ENCODE measurements at places on chromosomes 13 and 19. TPM values are rescaled to one million over a fixed set of nuclear protein-coding genes. Genes with fewer than 3 reads are reported as not detected.
A peak's percentile ranks its signal among the peaks of the same experiment; 100 is the strongest.

DNA sequence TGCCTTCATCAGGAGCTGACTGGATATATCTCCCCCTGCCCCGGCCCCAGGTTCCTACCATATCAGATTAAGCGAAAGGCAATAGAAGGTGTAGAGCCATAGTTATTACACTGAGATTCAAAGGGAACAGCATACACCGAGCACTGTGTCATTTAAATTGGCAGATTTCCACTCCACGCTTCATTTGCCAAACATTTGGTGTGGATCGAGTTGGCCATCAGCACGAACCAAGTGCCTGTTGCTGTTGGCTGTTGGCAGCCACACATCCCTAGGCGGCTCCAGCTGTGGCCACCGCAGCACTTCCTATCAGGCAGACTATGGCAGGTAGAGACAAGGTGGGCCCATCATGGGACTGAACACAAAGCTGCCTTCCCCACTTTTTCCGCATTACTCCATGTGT, 115.8 kb downstream of the CCNA1 start:
- no peak for DNase-seq

- no peak for DNase-seq
These were observed 20.1 kb downstream of the PLEKHF1 start for GRCh38 chr19:29685326-29685725.

YJEFN3 gene
- not detected for polyA plus RNA-seq

LRRC25 gene
- not detected for polyA plus RNA-seq

DNA sequence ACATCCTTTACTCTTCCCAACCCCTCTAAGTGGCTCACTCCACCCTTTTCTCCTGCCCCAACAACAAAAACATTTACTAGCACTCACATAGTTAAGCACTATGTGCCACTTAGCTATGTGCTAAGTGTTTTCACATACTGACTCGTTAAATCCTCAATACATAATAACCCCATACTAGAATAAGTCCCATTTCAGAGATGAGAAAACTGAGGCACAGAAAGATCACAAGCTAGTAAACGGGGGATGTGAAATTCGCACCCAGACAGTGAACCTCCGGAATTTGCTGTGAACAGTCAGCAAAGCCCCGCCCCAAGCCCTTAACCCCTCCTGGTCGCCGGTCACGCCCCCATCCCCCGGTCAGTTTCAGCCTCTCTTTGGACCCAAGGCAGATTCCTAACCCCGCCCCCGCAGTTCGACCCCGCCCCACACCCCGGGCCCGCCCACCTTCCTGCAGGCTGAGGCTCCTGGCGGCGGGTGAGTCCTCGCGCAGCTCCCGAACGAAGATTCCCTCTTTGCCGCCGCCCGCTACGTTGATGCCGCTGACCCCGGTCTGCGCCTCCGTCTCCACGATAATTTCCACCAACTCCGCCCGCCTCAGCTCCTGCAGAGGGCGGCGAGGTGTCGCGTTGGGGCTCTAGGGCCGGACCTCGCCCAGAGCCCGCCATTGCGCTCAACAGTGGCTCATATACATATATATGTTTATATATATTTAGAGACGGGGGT, 9.8 kb downstream of the PRX start:
- peak; percentile 86 for DNase-seq

- DNase-seq, result no peak
These were observed 358.1 kb downstream of the OXGR1 start for GRCh38 chr13:96636001-96636709.

GRCh38 chr19:41263042-41263849, 926 bp upstream of the HNRNPUL1 start:
- DNase-seq, result peak; percentile 65

LCP1 gene
- not detected for polyA plus RNA-seq

ZNF28 gene
- 8.0 TPM for polyA plus RNA-seq

CNN1 gene
- 111 TPM for polyA plus RNA-seq

DNA sequence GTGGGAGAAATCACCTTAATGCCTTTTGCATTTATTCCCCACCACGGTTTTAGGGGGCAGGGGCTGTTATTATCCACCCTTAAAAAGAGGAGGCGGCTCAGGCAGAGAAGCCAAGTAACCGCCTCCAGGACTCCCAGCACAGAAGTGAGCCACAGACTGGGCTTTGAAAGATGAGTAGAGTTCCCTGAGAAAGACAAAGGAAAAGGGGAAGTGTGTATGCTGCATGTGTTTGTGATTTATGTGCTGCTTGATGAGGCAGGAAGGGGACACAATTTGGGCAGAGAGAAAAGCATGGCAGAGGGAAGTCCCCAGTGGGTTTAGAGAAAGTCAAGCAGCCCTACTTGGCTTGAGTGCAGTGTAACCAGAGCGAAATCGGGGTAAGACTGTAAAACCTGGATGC, 85.0 kb downstream of the DOCK9 start:
- DNase-seq, result no peak

CEACAM3 gene
- polyA plus RNA-seq, result not detected

LILRB5 gene
- polyA plus RNA-seq, result 8.2 TPM

DNA sequence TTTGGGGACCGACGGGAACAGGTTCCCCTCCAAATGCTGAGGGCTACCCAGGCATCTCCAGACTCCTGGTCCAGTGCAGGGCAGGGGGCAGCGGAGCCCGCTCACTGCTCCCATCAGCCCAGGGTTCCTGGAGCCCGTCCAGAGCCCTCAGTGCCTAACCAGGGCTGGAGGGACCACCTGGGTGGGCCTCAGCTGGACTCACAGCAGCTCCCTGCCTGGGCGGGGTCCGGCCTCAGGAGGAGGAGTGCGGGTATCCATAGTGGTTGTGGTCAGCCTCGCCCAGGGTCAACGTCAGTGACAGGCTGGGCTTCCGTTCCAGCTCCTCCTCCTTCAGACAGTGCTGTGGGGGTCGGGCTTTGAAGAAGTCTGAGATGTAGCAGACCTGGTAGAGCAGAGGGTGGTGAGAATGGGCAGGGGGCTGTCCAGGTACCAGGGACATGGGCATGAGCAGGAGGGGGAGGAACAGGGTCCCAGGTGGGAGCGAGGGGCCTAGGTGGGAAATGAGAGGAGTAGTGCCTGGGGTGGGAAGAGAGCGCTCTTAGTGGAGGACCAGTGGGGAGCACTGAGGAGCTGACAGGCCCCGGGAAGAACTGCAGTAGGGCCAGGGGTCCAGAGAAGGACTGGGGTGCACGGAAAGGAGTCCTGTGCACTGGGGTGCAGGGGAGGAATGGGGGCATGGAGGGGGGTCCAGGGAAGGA, 9.9 kb downstream of the PLPP2 start:
- no peak for DNase-seq

ARRDC5 gene
- not detected for polyA plus RNA-seq

PNMA8A gene
- polyA plus RNA-seq, result 40.1 TPM

DNA sequence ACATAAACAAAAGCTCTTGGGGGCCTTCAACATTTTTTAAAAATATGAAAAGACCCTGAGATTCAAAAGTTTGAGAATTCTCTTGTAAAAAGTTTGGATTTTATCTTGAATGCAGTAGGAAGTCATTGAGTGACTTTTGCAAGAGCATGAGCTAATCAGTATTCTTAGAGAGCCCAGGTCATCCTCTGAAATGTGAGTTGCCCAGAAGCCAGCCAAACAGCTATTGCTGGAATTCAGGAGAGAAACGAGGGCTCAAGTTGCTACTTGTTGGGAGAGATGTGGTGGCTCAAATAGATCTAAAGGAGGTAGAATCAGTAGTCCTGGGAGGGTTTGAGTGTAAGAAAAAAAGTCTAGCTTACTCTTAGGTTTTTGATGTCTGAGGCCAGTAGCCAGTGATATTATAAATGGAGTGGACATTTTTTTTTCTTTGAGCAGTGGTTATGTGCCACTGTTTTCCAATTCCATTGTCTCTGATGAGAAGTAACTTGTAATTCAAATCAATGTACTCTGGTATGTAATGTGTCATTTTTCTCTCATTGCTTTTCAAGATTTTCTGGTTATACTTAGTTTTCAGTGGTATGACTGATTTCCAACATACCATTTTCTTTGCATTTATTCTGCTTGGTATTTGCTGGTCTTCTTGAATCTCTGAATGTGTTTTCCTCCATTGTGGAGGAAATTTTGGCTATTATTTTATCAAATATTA, 30.7 kb downstream of the LMO7 start:
- no peak for DNase-seq

DNA sequence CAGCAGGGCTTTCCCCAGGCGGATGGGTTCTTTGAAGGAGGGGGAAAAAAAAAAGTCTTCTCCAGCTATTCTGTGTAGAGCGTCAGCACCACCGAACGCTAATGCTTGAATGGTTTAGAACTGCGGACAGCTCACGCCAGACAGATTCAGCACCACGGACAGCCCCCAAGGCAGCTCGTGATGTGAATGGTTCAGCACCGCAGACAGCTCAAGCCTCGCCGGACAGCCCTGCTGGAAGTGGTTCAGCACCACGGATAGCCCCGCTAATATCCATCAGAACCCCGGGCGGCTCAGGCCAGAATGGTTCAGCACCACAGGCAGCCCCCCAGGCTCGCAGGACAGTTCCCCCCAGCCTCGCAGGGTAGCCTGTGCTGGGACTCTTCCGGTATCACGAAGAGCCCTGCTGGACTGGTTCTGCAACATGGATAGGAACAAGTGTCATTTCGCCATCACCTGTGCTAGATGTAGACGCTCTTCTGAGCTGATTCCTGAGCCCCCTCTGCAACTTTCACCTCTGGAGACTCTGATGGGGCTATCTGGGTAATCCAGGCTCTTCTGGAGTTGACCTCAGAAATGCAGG, 4.9 kb upstream of the SMIM17 start:
- DNase-seq, result peak; percentile 84

ELSPBP1 gene
- polyA plus RNA-seq, result not detected

DNA sequence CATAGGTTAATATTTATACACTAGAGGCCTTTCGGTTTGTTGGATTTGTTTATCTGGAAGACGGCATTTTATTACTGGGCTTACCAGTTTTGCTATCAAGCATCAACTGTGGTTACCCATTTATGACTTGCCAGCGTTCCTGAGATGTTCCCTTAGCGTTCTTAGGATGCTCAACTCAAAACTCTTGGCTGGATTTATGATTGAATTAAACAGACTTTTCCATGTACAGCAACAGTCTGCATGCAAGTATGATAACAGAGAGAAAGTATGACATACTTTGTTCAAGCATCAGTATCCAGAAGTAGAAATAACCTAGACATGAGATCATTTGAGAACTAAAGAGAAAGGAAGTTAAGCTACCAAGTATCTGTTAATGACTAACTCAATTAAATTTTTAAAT, 29.9 kb upstream of the RNF113B start:
- DNase-seq, result no peak

CGB8 gene
- 0.71 TPM for polyA plus RNA-seq

DNA sequence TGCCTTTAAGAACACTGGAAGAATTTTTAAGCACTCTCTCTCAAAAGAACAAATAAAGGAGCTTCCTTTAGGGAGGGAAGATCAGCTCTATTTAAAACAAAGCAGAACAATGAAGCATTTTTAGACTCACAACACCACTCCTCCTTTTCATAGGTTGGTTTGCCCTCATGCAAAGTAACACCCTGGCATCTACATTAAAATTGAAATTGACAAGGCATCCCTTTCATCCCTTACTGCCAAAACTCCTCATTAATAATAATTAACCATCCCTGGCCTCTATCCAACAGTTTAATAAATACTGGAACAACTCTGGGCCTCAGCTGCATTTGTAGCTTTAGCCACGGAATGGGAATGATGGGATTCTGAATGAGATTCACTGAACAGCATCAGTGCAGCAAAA, 929.1 kb downstream of the PCDH9 start:
- no peak for DNase-seq

DNA sequence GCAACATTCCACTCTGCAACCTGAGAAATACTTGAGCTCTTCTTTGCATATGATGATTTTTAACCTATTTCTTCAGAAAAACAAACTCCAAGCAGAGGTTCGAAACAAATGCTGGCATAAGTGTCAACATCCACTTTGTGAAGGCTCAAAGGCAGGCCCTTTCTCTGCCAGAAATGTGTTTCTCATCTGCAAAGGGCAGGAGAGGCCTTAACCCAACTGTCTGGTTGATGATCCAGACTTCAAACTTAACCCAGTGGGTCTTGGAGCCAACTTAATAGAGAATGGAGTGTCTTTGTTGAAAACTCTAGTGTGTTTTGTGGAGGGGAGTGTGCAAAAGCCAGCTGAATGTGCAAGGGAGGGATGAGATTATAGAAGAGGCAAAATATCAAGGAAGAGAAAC, 28.3 kb upstream of the ZNF507 start:
- no peak for DNase-seq

- no peak for DNase-seq
These were observed 16.8 kb upstream of the OR1M1 start for GRCh38 chr19:9070066-9070465.

TMEM59L gene
- polyA plus RNA-seq, result 10.5 TPM

DNA sequence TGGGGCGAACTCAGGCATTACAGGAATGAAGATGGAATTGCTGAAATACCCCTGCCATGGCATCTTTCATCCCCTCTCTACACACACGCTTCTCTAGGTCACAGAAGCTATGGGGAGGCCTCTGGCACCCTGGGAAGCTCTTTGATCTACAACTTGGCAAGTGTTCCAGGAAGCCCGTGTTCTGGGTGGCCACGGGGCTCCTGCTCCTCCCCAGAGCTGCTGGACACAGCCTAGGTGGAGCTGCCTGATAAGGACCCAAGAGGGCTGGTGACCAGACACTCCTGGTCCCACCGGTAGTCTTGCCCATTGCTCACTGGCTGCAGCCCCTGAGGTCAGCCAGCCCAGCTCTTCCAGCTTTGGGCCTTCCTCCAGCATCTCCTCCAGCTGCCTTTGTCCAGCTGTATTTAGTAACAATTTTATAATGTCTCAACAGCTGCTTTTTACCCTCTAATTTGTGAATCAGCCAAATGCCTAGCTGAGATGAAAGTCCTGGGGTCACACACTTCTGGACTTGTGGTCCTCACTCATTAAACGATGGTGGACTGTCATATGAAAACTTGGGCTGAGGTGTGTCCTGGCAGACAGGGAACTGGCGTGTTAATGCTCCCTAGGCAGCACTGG, 72.8 kb upstream of the SPATA13 start:
- no peak for DNase-seq

TNFRSF19 gene
- 20.0 TPM for polyA plus RNA-seq

PABPC3 gene
- polyA plus RNA-seq, result 0.54 TPM

DNA sequence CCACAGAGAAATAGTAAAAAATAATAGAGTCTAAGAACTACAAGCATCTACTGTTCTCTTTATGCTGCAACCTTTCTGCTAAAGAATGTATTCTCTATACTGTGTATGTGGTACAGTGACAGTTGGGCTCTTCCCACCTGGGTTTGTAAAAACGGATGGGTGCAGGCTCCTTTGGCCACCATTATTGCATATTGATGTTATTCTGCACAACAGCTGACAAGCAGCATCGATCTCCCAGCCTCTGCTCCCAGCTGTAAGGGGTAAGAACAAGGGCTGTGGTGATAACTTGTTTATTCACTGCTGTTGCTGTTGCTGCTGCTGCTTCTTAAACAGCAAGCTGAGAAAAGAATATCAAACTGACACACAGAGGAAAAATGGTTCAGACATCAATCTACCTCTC, 56.1 kb downstream of the KCNRG start:
- DNase-seq, result no peak

- no peak for DNase-seq
These were observed 182.4 kb upstream of the UFM1 start for GRCh38 chr13:38167164-38167822.
